ENCODE measurements at places on chromosomes 7 and 10.

DNA sequence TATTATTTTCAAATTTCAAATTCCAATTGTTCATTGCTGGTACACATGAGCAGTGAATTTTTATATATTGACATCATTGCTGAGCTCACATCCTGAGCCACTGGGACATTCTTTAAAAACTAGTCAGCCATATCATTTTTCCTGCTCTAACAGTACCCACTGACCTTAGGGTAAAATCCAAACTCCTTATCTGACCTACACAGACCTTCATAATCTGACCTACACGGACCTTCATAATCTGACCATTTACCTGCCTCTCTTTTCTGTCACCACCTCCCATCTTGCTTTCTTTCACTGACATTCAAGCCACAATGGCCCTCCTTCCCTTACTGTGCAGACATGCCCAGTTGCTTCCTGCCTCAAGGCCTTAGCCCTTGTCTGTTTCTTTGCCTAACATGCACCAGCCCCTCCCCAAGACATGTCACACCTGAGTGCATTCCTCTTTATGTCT lies 16.1 kb upstream of the CUZD1 start:
- DNase-seq, result no peak

- DNase-seq, result no peak
These were observed 253.5 kb downstream of the BAMBI start for GRCh38 chr10:28930514-28931495.

DNA sequence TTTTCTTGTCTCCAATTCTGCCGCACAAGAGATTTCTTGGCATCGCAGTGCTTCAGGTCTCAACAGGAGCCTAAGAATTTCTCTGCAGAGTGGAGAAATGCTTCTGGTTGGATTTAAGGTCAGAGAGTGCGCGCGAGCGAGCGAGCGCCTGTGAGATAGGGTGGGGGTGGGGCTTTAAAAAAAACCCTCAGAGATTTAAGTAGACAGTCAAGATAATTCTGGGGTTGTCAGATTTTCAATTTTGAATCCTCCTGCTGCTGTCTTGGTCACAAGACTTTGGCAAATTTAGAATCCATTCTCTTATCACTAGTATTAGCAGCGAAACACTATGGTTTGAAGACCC lies 49.7 kb downstream of the CPEB3 start:
- DNase-seq, result peak; percentile 35

DNA sequence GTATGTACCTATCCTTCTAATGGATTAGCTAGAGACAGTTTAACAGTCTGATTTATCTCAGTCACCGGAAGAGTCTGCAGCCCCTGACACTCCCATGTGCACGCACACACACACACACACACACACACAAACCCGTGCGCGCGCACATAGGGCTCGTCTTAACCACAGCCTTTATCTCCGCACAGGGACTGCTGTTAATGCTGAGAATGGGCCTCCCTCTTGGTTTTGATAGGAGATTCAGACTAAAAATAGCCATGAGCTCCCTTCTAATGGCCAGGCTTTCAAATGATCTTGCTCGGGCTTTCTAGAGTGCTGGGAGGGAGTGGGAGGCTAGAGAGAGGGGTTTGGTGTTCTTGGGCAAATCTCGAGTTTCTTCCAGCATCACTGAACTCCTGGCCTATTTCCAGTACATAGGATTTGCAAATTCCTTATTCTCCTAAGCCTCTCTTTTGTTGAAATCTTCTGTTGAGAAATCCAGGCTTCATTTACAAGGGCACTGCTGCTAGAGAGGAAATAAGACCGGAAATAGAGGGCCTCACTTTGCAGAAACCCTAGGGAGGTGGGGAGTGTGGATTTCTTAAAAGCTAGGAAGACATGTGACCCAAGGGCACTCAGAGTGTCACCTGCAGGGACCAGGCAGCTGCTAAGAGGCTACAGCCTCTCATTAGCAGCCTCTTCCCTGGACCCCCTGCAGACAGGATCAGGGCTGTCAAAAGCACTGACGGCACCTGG lies 2.4 kb downstream of the TMEM72 start:
- peak; percentile 40 for DNase-seq

DNA sequence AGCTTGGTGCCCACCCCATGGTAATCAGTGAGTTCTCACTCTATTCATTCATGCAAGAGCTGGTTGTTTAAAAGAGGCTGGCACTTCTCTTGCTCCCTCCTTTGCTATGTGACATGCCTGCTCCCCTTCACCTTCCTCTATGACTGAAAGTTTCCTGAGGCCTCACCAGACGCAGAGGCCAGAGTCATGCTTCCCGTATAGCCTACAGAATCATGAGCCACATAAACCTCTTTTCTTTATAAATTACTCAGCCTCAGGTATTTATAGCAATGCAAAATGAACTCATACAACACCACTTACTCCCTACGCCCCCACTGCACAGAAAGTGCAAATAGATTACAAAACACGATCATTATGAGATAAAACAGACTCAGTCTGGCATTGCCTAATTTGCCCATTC lies 39.0 kb downstream of the SEC61G start:
- DNase-seq, result no peak

DNA sequence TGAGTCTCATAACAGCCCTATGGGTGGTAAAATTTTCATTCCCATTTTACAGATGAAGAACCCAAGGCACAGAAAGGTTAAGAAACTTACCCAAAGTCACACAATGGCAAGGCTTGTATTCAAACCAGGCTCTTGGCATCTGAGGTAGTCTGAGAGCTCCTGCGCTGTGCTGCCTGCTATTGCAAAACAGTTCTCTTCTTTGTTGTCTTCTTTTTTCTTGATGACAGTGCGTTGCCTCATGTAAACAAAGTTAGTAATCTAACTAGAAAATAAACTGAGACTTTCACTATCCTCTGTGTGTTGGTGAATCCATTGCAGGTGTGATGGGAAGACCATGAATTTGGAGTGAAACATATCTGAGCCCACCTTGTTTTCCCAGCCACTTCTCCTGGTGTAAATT lies 240.8 kb downstream of the PTEN start:
- no peak for DNase-seq

GRCh38 chr10:775245-776075 lies 86.0 kb upstream of the DIP2C start:
- no peak for DNase-seq

DNA sequence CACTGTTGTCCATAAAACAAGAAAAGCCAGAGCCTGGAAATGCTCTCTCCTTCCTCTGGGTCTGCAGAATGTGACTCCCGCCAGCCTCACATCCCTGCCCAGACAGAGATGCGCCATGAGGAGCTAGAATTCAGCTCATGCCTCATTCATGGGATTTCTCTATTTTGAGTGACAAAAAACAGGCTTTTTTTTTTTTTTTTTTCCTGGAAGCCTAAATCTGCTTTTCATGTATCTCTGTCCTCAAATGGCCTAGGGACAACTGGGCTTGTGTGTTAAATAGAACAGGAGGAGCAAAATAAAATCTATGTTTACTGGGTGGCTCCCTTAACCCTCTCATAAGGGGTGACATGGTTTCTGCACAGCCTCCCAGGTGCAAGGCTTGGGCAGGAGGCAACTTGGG lies 679.7 kb upstream of the AUTS2 start:
- no peak for DNase-seq

DNA sequence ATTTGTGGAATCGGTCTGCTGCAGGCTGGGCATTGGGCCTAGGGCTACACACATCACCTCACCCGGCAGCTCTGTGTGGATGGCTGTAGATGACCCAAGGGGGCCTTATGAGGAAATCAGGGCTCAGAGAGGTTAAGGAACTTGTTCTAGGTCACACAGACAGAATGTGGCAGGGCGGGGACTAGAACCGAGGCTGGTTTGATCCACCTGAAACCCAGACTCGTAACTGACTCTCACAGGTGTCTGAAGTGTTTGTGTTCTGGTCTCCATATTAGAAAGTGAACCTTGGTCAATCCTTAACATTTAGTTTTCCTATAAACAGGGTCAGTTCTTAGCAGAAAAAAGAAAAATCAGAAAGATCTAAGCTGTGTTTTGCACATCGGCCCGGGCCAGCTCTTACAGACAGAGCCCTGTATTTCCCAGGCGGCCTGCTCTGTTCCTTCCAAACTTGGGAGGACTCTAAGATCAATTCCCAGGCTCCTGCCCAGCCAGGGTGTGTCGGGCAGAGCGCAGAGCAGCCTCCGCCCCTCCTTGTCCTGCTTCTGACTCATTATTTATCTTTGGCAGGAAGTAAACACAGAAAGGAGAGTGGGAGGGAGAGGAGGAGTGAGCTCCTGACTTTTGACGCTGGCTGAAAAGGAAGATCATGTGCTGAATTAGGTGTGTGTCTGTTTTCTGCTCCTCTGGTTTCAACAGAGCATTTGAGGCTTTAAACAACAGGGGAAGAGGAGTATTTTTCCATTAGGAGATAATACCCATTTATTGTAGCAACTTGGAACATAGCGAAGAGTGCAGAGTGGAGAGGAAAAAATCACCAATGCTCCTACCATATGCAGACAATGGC lies 74.1 kb downstream of the TACC2 start:
- DNase-seq, result peak; percentile 73

DNA sequence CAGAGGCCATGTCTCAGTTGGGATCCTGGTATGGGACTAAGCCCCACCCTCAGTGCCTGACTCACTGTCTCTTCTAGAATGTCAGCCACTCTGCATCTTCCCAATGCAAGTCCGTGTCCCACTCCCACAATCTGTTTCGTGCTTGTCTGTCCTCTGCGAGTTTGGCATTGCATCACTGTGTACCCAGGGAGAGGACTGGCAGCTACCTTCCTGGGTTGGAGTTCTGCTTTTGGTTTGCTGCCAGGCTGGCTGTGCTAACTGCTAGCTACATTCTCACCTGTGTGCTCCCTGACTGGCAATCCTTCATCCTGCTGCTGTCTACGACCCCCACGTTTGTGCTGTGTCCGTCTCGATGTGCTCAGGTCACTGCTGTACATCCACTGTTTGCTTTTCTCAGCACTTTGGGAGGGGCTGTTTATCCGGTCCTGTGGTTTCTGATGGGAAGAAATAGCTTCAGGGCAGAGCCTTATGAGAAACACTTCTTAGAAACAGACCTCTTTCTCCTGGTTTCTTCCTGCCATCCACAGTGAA lies 56.0 kb upstream of the GLI3 start:
- no peak for DNase-seq

DNA sequence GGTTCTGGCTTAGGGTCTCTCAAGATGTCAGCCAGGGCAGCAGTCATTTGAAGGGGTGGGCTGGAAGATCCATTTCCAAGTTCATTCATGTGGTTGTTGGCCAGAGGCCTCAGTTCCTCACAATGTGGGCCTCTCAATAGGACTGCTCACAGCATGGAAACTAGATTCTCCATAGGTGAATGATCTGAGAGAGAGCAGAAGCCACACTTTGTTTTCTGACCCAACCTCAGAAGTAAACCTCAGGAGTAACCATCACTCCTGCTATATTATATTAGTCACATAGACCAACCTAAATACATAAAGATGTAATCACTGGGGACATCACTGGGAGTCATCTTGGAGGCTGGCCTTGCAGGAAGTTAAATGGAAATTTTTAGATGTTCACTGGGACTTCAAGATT lies 42.2 kb downstream of the GBF1 start:
- DNase-seq, result no peak

GRCh38 chr10:119784340-119785067 lies 58.7 kb downstream of the INPP5F start:
- peak; percentile 4 for DNase-seq

DNA sequence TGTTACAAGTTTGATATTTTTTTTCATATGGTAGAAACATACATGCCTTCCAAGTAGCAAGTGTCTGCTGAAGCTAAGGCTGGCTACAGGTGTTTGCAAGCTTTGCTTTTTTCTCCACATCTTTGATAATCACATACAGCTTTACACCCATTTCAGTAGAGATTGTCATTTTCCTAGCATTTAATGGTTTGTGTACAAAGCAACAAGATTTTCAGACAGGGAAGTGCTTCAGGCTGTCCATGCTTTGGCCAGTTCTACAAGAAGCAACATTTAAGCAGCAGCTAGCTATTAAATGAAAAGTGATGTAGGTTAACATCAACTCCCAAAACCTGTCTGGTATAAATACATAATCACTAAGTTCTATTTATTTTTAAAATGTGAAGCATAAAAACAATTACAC lies 2.3 kb downstream of the HDAC9 start:
- no peak for DNase-seq

DNA sequence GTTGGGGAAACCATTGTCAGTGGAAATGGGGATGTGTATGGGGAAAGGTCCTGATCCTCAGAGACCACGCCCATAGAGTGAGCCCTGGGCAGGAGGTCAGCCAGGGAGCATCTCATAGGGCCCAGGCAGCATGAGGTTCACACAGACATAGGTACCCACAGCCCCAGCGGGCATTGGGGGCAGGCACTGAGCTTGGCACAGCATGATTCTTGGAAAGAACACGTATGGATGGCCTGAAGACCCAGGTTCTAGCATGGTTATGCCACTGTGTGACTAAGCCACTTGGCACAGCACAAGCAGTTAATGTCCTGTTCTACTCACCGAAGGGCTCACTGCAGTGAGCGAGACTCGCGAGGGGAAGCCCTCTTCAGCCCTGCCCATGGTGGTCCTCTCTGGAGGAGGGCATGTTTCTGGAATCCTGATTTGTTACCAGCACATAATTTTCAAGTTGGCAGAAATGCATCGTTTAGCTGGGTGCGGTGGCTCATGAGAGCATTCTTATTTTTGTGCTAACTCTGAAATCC lies 125.2 kb downstream of the UBE2H start:
- no peak for DNase-seq

- DNase-seq, result no peak
These were observed 91.5 kb upstream of the EFCAB10 start for GRCh38 chr7:105672801-105673200.

DNA sequence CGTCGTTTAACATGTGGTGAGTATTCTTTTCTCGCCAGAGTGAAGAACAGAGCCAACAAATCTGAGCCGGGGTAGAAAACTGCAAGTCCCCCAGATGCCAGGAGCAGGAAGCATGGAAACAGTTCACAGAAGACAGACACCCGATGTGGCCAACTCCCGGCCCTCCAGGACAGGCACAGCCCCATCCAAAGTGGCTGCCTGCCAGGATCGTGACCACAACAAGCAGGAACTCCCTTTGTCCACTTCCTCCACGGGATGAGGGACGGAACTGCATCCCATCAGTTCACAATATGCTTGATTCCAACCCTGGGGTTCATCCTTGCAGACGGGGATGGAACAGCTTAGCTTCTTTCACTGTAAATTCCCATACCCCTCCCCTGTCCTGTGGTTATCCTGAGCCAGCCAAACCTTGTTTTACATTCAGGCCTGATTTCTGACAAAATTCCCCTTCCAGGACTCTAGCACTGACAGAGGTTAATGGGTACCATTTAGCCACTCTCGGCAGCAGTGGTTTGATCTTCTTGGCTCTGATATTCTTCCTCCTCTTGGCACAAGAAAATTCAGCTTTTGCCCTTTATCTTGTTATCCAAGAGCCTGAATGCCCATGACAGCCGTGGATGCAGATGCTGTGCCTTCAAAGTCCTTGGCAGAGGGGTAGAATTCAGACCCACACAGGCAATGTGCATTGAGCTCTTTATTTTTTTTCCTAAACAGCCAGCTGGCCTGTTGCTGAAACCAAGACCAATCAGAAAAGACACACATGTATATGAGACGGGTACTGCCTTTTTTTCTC lies 105.5 kb upstream of the FAM204A start:
- DNase-seq, result no peak
